ENCODE measurements at places on chromosomes 12 and 14. TPM values are rescaled to one million over a fixed set of nuclear protein-coding genes. Genes with fewer than 3 reads are reported as not detected.

DNA sequence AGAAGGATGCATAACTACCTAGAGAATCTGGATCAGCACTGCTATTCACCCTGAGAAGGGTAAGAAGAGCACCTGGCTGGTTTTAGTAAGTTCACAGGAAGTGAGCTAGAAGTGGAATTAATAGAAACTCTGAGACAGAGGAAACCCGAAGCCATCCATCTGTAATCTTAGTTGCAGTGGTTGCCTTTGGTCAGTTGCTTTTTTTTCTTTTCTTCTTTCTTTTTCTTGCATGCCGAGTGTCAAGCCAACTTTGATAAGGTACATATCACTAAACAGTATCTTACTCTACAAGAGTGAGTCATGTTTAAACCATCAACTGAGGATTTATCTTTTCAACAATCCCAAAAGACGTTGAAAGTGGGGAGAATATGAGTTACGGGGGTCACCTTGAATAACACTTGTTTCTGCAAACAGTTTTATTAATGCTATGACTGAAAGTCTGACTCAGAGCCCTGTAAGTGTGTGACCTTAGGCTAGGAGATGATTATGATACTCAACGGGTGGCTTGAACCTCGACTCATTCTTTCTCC, 26.7 kb downstream of the C12orf75 start:
- H3K27me3 ChIP-seq, result no peaks in the 10 kb centered on the region
- DNase-seq, result no peak
- peaks cover 33% of the 10 kb centered on the region for H3K4me1 ChIP-seq

- H3K4me1 ChIP-seq, result peaks cover 13% of the 10 kb centered on the region
- peaks cover 25% of the 10 kb centered on the region for H3K36me3 ChIP-seq
- no peaks in the 10 kb centered on the region for H3K27me3 ChIP-seq
- no peak for DNase-seq
- peak overlapping the region; percentile 70 for H3K27ac ChIP-seq
Observed at GRCh38 chr12:120767071-120768024, 41.7 kb downstream of the ACADS start.

DNA sequence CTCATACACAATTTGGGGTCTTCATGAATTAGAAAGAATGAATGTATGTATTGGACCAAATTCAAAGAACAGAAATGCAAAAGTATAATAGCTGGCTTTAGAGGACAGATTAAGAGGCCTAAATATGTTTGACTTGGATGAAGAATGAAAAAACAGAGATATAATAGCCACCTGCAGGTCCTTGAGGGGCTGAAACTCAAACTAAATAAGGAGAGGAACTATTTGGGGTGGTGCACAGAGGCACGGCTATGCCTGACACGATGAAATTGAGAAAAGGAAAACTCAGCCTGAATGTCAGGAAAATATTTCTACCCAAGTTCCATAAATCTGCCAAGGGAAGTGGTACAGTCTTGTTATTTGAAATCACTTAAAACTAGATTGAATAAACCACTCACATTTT, 222.9 kb upstream of the DDHD1 start:
- no peaks in the 10 kb centered on the region for H3K27me3 ChIP-seq
- DNase-seq, result no peak
- H3K36me3 ChIP-seq, result no peaks in the 10 kb centered on the region
- H3K4me3 ChIP-seq, result no peak overlapping the region

- no peak overlapping the region for H3K4me3 ChIP-seq
- H3K36me3 ChIP-seq, result peaks cover 2% of the 10 kb centered on the region
- H3K27ac ChIP-seq, result no peak overlapping the region
Observed at GRCh38 chr14:40983604-40984003, 623.1 kb upstream of the LRFN5 start.

GRCh38 chr12:95402096-95402495, 71.9 kb upstream of the METAP2 start:
- no peak for DNase-seq
- no peaks in the 10 kb centered on the region for H3K36me3 ChIP-seq

- DNase-seq, result no peak
- no peak overlapping the region for H3K4me3 ChIP-seq
- no peaks in the 10 kb centered on the region for H3K27me3 ChIP-seq
- no peaks in the 10 kb centered on the region for H3K4me1 ChIP-seq
Observed at GRCh38 chr14:54658836-54659235, 91.9 kb downstream of the SAMD4A start.

The CCDC88C gene
- total RNA-seq, result 85.5 TPM

The LALBA gene
- total RNA-seq, result not detected
